ENCODE measurements at places on chromosomes 13 and 19.
A peak's percentile ranks its signal among the peaks of the same experiment; 100 is the strongest.

DNA sequence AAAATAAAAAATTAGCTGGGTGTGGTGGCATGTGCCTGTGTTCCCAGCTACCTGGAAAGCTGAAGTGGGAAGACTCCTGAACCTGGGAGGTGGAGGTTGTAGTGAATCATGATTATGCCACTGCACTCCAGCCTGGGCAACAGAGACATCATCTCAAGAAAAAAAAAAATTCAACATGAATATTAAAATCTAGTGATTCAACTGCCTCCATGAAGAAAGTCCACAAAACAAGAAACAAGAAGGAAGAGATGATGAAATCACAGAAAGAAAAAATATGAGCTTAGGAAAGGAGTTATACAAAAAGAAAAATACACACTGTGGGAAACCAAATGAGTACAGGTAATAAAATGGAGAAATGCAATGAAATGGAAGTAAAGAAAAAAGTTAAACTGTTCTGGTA is 99.6 kb upstream of the SIAH3 start:
- no peak for DNase-seq

- DNase-seq, result no peak
Measured at GRCh38 chr13:35698911-35699576, 222.6 kb upstream of the MAB21L1 start.

GRCh38 chr19:11475861-11476260 is 5.0 kb downstream of the ELAVL3 start:
- DNase-seq, result no peak

GRCh38 chr19:47511128-47511517 is 3.7 kb downstream of the NAPA start:
- DNase-seq, result no peak

DNA sequence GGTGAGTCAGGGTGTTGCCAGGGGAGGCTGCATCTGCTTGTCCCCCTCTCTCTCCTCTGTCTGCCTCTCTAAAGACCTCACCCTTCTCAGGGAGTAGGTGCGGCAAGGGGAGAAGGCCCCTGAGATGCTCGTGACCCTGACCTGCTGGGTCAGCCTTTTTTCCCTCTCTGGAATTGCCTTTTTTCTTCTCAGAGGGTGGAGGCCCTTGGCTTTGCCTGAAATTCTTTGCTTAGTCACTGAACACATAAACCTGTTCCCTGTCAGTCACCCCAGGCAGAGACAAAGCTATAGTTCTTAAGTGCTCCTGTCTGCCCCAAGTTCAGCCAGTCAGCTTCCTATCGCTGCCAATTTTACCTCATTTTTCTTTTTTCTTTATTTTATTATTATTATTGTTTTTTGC is 35.2 kb upstream of the PEG3 start:
- DNase-seq, result no peak

- DNase-seq, result no peak
Measured at GRCh38 chr13:47800593-47800992, 200.5 kb downstream of the SUCLA2 start.

- peak; percentile 67 for DNase-seq
Measured at GRCh38 chr19:50817941-50818858, 5.4 kb downstream of the KLK1 start.

DNA sequence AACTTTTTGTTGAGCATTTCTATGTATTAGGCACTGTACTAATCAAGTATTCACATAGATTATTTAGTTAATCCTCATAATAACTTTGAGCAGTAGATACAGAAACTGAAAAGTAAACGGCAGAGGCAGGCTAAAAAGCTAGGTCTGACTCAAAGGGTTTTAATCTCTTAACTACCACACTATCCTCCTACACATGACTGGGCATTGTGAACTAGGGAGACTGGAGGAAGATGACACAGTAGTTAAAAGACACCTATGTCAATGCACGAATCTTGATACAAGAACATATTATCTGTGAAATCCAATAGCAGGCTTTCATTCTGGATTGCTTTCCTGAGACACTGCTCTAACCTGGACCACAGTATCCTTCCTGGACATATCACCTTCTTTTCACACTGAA is 36.3 kb downstream of the MICU2 start:
- DNase-seq, result no peak
